SW 1271 (cell line): ENCODE measurements at places on chromosomes 6 and 20.

DNA sequence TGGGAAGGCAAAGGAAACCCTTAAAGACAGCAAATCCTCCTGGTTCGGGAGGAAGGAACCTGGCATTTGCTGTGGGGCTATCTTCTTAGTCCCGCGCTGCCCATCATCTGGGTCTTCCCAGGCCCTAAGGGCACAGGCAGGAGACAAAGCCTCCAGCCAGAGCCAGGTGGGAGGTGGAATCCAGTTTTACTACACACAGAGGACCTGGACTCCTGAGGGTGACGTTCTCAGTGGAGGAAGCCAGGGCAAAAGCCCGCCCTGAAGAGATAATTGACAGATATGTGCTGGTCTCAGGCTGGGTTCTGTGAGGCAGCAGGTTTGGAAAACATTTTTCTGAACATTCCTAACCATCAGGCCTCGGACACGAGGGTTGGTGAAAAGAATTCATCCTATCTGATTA lies 88.4 kb upstream of the AGPAT4 start:
- DNase-seq, result no peak

- no peak for DNase-seq
Observed at GRCh38 chr6:150877928-150878327, 12.4 kb downstream of the MTHFD1L start.

DNA sequence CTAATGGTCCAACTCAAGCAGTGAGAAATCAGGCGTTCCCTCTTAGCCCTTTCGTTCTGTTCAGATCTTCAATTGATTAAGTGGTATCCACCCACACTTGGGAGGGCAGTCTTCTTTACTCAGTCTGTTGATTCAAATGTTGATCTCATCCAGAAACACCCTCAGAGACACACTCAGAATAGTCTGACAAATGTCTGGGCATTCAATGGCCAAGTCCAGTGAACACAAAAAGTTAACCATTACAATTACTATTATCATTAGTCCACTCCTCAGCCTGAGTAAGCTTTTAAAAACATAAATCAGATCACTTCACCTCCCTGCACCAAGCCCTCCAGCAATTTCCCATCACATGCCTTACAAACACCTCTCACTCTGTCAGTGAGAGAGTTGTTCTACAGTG lies 423.2 kb downstream of the RFPL4B start:
- DNase-seq, result no peak

DNA sequence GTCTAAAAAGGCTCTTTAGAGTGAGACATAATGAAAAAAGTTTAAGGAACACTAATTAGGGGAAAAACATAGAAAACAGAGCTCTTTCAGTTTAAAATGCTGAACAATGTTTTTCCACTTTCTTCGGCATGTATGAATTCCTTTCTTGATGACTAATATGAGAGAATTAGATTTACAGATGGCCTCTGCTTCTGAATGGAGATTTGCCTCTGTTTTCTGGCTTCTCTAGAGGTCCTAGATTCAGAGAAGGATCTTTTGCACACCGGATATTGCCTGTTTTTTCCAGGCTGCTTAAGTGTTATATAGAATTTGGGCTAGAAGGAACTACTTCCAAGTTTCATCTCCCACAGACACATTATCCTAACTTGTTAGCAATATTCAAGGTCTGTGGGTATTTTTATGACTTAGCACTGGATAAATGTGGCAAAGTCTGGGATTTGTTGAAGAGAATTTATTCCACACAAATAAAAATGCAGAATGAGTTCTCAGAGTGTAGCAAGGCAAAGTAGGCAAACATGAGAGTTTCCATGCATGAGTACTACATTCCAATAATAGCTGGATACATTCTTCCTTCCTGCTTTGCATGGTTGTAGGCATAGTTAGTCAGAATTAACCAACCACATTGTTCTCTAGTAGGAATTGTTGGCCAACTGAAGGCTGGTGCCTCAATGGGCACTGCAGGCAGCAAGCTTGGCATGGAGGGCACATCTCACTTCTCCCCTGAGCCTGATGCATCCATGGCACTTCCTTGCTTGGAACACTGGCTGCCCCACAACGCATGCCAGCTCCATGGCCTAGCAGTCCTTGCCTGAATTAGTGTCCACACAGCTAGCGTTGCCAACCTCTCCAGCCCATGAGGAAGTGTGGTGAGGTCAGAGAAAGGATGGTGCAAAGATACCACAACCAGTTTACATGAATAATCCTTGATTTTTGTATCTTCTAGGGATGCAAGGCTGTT lies 224.2 kb downstream of the CLIC5 start:
- DNase-seq, result no peak

- DNase-seq, result no peak
Observed at GRCh38 chr6:5439749-5440148, 178.4 kb downstream of the FARS2 start.

DNA sequence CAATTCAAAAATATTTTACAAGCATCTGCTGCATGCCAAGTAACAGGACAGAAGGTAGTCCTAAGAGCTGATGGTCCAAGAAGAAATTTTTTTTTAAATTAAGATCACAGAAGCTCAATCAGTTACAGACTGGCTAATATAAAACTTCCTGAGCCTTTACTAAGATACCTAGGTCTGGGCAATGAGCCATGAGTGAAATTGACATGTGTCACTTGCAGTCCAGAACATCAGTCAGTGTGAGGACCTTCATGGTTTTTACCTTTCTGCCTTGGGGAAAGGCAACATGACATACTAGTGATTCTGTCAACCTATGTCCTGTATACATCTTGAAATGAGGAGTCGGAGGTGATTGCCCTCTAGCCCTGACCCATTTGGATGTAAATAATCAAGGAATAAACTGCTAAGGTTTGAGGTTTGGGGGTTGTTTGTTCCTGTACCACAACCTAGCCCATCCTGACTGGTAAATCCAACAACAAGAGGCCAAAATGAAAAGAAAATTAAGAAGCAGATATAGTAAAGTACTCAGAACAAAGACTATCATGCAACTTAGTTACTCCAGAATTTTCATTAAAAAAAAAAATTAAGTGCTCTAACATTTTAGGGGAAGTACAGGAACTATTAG lies 70.0 kb downstream of the CNKSR3 start:
- DNase-seq, result no peak

DNA sequence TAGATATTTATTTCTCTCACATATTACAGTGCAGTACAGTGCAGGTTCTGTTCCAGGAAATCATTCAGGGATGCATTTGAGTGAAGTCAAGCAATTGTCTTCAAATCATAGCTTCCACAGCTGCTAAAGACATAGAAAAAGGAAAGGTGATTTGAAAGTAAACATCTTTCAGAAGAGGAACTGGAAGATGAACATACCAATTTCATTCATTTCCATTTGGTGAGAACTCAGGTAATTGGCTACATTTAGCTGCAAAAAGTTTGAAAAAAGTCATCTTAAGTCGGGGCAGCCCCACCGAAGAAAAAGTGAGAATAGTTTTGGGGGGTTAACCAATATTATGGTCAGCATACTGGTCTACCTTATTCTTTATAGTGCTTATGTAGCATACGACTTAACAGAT lies 61.4 kb upstream of the IL20RA start:
- no peak for DNase-seq

DNA sequence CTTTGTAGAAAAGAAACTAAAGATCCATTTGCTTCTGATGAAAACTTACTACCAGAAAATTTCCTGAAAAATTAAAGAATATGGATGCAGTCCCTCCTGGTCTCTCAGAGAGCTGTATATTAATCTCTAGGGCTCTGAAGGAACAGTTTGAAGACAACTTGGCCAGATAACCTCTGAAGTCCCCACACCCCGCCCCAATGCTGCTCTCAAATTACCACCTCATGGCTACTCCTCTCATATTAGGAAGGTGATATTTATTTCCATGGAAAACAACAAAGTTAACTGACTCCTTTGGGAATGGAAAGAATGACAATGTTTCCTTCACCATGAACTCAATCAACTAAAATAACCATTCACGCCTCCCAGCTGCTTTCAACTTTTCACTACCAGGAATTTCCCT lies 408.4 kb upstream of the FLRT3 start:
- DNase-seq, result no peak

DNA sequence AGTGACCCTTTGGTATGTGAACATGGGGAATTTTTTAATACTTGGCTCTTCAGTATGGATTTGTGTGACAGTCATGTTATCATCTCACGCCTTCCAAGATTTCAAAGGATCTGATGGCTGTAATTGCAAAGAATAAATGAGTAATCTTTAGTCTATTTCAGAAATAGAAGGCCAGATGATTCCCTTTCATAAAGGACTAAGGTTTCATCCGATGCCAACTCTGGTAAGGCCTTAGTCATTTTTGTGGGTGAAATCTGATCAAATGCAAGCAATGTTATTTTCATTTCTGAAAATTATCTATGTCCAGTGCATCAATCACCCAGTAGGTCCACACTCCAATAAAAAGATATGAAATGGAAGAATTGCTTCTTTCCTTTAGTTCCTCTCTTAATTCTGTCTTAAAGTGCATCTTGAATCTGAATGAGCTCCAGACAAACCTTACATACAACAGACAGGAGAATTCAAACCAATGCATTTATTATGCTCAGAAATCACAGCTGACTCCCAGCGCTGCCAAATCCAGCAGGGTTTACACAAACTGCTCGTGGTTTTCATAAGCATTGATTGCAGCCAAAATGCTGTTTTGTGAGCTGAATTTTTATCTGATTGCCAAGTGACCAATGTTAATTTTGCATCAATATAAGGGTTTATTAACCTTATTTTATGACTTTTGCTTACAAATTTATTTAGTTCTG lies 565.2 kb upstream of the MARCKS start:
- no peak for DNase-seq

DNA sequence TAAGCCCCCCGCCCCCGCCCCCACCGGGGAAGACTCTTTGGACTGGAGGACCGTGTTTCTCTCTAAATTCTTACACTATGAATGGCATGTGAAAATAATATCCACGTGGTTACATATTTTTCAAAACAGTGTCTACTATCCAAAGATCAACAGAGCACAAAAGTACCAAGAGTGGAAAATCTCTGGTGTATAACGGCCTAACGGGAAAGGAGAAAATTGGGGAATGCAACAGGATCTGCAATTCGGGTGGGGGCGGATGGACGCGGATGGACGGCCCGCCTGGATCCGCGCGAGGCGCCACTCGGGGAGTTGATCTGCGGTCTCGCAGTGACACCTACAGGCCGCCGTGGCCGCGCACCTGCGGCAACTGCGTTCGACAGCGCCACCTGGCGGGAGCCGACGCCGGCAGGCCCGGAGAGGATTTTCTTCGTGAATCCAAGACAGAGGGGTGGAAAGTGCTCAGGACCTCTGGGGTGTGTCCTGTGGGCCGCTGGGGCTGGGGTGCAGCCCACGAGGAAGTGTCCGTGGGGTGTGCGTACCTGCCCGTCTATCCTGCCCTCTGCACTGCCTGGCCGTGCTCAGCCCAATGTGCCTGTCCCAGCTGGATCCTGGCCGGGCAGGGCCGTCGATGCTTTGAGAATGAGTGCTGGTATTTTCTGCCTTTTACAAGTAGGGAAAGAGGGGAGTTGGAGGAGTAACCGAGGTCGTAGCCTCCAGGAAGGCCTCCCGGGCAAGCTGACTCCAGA lies 18.6 kb downstream of the ANKRD60 start:
- no peak for DNase-seq

- DNase-seq, result no peak
Observed at GRCh38 chr20:4855555-4855954, 133.8 kb downstream of the PRND start.

- DNase-seq, result no peak
Observed at GRCh38 chr6:4074478-4075235, 4.3 kb downstream of the FAM217A start.

- no peak for DNase-seq
Observed at GRCh38 chr6:25732468-25733198, 21.9 kb upstream of the SLC17A4 start.

- peak; percentile 83 for DNase-seq
Observed at GRCh38 chr6:139568956-139569538, 194.6 kb upstream of the CITED2 start.

DNA sequence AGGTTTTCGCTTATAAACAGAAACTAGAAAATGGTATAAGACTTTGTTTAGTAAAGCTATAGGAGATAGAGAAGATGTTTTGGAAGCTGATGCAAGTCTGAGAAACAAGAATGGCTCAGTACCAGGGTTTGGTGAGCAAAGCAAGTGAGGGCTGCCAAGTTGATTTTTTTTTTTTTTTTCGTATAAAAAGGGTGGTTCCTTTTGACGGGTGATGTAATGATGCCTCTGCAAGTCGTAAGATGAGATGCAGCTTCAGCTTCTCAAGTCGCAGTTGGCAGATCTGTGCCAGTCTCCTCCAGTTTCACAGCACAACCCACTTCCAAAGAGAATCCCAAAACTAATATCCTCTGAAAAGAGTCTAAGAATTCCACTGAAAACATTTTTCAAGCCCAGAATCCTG lies 252.8 kb upstream of the CDH4 start:
- no peak for DNase-seq

DNA sequence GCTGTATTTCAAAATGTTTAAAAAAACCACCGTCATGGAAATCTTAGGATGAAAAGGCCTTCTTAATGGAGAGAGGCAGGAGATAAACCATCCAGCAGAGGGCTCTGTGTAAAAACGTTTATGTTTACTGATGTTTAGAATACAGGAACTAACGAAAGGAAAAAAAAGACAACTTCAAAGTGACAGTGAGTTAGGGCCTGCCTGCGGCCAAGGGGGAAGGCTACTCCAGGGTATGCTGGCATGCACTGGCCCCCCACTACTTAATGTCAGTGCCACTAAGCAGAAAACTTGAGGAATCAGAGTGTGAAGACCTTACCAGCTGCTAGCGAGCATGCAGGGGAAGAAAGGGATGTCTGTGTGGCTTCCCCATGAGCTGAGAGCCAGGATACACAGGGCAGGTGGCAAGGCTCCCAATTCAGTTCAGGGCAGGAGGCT lies 47.7 kb downstream of the AKAP7 start:
- DNase-seq, result peak; percentile 10

- no peak for DNase-seq
Observed at GRCh38 chr6:157056275-157056674, 267.0 kb downstream of the TMEM242 start.

DNA sequence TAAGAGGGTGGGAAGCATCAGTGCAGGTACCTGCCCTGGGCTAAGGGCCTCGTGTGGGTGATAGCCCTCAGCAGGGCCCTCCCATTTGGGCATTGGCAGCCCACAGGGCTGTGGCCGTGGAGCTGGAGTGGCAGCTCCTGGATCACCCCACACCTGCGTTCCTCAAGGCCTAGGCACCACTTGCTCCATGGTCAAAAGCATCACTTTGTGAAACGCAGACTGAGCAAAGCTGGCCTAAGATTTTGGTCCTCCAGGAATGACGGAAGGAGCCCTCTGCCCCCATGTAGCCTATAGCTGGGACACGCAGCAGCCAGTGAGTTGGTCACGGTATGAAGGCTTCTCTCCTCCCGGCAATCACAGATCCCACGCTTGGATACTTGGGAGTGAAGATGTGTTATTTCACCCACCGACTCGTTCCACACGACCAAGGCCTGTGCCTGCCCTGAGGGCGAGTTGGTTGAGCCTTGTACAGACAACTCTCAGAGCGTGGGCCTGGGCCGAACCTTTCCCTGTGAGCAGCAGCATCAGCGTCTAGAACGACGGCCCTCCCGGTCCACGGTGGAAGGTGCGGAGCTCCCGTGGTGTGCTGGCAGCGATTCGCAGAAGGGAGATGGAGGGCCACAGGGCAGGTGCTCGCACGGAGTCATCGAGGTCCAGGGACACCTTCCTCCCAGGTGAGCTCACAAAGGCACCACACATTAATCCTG lies 39.7 kb downstream of the THBS2 start:
- DNase-seq, result no peak
